ENCODE measurements at places on chromosomes 1 and 21. TPM values are rescaled to one million over a fixed set of nuclear protein-coding genes. Genes with fewer than 3 reads are reported as not detected.

DNA sequence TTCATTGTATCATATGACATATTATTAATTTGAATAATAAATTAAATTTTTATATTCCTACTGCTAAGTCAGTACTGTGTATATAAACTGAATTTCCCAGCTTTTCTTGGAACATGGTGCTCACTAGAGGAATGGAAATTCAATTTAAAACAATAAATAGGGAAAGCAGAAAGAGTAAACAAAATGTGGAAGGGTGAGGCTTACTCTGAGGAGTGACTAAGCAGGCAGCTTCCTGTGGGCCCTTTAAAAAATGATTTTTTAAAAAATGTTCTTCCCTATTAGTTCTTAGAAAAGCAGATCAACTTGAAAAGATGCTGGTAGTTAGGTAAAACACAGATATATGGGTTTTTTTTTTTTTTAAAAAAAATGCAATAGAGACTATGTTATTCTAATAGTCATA, 49.5 kb upstream of the S1PR1 start:
- H3K4me3 ChIP-seq, result no peak overlapping the region
- no peaks in the 10 kb centered on the region for H3K27me3 ChIP-seq
- H3K36me3 ChIP-seq, result no peaks in the 10 kb centered on the region
- H3K4me1 ChIP-seq, result peaks cover 8% of the 10 kb centered on the region

- H3K36me3 ChIP-seq, result no peaks in the 10 kb centered on the region
- DNase-seq, result peak; percentile 67
- no peak overlapping the region for H3K27ac ChIP-seq
- H3K27me3 ChIP-seq, result no peaks in the 10 kb centered on the region
These were observed 37.4 kb downstream of the XCL1 start for GRCh38 chr1:168613691-168614231.

GRCh38 chr1:78918157-78918556, 88.4 kb downstream of the ADGRL4 start:
- DNase-seq, result no peak
- H3K36me3 ChIP-seq, result peaks cover 17% of the 10 kb centered on the region
- no peak overlapping the region for H3K27ac ChIP-seq
- H3K27me3 ChIP-seq, result no peaks in the 10 kb centered on the region
- H3K4me1 ChIP-seq, result no peaks in the 10 kb centered on the region

DNA sequence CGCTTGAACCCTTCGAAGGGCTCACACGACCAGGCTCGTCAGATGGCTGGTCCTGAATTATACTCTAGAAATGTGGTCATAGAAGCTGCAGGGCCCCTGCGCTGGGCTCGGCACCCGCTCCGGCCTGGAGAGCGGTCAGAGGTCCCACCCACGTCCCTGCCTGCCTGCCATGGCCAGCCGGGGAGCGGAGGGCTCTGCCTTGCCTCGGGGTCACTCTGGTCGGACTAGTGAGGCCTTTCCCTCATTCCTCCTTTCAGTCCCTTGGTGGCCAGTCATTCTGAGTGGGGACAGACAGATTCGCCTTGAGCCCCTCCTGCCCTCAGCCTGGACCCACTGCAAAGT, 529 bp upstream of the MARCKSL1 start:
- H3K27me3 ChIP-seq, result no peaks in the 10 kb centered on the region
- H3K36me3 ChIP-seq, result peaks cover 23% of the 10 kb centered on the region
- peak overlapping the region; percentile 86 for H3K4me3 ChIP-seq
- H3K4me1 ChIP-seq, result peaks cover 55% of the 10 kb centered on the region
- H3K27ac ChIP-seq, result peak overlapping the region; percentile 41

DNA sequence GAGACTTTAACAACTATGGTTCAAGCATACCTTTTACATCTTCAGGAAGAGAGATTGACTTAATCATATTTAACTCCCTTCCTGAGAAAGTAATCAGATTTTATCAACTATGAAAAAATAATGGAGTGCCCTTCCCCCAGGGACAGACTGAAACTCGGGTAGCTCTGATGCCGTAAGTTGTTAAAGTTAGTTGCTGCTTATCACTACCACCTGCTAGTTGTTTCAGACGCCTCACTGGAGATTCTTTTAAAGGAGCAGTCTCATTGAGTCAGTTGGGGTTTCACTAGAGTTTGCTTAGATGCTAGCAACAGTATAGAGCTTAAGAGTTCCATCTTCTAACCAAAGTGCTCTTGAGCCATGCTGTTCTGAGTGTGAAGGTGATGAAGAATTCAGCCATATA, 17.0 kb upstream of the TRAF5 start:
- no peaks in the 10 kb centered on the region for H3K27me3 ChIP-seq
- H3K36me3 ChIP-seq, result peaks cover 25% of the 10 kb centered on the region
- H3K4me1 ChIP-seq, result peaks cover 22% of the 10 kb centered on the region
- no peak overlapping the region for H3K4me3 ChIP-seq
- H3K27ac ChIP-seq, result peak overlapping the region; percentile 11
- DNase-seq, result no peak

DNA sequence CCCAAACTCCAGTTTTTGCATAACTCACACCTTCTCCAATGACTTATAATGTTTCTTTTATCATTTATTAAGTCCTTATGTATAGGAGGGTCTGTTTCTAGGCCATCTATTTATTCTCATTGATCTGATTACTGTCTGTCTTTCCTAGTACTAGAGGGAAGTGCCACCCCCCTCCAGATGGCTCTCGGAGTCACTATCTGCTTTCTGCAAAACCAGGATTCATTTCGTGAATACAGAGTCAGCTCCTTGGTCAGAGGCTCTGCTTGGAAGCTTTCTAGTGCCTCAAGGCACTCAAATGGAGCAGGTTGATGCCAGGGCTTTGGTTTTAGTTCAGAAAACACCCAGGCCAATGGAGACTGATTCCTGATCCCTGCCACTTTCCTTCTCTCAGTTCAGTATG, 102.3 kb upstream of the CD34 start:
- no peak overlapping the region for H3K4me3 ChIP-seq
- no peaks in the 10 kb centered on the region for H3K36me3 ChIP-seq
- no peak for DNase-seq
- H3K27ac ChIP-seq, result no peak overlapping the region
- no peaks in the 10 kb centered on the region for H3K27me3 ChIP-seq

DNA sequence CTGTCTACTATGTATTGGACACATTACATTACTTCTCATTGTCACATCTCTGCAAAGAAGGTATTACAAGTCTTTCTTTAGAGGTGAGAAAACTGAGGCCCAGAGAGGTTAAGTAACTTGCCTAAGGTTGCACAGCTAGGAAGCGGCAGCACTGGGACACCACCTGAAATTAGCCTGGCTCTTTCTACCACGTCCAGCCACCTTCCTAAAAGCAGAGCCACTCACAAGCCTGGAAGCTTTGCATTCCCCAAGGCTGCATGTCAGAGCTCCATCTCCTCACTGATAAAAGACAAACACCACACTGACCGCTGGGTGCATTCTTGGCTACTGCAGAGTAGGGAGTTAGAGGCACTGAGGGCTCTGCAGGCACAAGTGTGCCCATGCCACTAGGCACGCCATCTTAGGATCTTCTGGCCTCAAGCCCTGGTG, 2.4 kb downstream of the CD247 start:
- H3K4me3 ChIP-seq, result peak overlapping the region; percentile 54
- DNase-seq, result no peak
- no peak overlapping the region for H3K27ac ChIP-seq
- no peaks in the 10 kb centered on the region for H3K36me3 ChIP-seq

DNA sequence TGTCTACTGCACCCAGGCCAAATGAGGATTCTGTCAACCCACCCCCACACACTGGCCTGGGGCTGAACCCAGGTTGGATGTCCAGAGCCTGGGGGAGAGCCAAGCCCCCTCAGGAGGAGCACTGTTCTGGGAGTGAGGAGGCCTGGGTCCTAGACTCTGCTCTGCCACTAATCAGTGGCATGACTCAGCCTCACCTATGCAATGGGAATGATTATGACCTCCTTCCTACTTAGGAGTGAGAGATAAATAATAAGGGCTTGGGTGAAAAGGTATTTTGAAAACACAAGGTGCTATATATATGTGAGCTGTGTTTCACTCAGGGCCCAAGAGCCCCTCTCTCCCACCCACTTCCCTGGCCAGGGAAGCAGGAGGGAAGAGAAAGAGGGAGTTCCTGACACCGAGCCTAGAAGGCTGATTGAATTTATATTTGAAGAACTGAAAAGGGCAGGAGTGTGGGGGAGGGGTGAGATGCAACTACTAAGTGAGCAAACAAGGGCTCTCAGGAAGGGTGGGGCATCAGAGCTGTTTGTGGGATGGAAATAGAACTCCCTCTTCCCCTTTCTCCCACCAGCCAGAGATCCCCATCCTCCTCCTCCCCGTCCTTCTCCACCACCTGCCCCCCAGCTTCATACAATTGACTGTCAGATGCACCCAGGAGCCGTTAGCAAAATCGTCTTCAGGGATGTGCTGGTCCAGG, 8.2 kb downstream of the IGSF9 start:
- H3K27me3 ChIP-seq, result no peaks in the 10 kb centered on the region
- no peak overlapping the region for H3K4me3 ChIP-seq
- H3K36me3 ChIP-seq, result no peaks in the 10 kb centered on the region
- H3K4me1 ChIP-seq, result peaks cover 11% of the 10 kb centered on the region

GRCh38 chr1:83627045-83627444, 371.9 kb downstream of the TTLL7 start:
- DNase-seq, result no peak
- no peaks in the 10 kb centered on the region for H3K27me3 ChIP-seq

- no peaks in the 10 kb centered on the region for H3K4me1 ChIP-seq
- no peak for DNase-seq
- H3K4me3 ChIP-seq, result no peak overlapping the region
- H3K27ac ChIP-seq, result no peak overlapping the region
These were observed 57.0 kb upstream of the ZNF644 start for GRCh38 chr1:91078859-91079258.

GRCh38 chr1:223500560-223501425, 107.6 kb downstream of the CCDC185 start:
- no peak overlapping the region for H3K27ac ChIP-seq
- H3K27me3 ChIP-seq, result no peaks in the 10 kb centered on the region
- H3K36me3 ChIP-seq, result no peaks in the 10 kb centered on the region
- no peaks in the 10 kb centered on the region for H3K4me1 ChIP-seq
- H3K4me3 ChIP-seq, result no peak overlapping the region

DNA sequence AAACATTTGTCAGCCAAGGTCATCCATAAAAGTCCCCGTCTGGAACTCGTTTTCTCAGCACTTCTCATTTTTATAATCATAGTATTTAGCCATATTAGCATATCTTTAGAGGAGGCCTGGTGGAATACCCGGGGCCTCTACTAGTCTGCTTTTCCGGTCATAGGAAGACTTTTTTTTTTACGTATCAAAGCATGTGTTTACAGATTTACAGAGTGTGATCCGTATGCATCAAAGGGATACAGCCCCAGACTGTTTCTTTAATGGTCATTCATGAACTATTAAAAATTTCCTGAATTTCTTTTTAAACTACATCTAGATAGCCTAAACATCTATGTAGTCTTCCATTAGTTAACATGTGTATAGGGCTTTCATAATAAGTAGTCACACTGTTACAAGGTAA, 23.5 kb upstream of the DEGS1 start:
- H3K27ac ChIP-seq, result no peak overlapping the region
- no peaks in the 10 kb centered on the region for H3K4me1 ChIP-seq
- H3K4me3 ChIP-seq, result no peak overlapping the region
- DNase-seq, result no peak
- H3K27me3 ChIP-seq, result no peaks in the 10 kb centered on the region

GRCh38 chr1:172882385-172882784, 168.4 kb downstream of the TNFSF18 start:
- no peaks in the 10 kb centered on the region for H3K36me3 ChIP-seq
- no peak overlapping the region for H3K4me3 ChIP-seq
- DNase-seq, result no peak
- H3K27ac ChIP-seq, result no peak overlapping the region

DNA sequence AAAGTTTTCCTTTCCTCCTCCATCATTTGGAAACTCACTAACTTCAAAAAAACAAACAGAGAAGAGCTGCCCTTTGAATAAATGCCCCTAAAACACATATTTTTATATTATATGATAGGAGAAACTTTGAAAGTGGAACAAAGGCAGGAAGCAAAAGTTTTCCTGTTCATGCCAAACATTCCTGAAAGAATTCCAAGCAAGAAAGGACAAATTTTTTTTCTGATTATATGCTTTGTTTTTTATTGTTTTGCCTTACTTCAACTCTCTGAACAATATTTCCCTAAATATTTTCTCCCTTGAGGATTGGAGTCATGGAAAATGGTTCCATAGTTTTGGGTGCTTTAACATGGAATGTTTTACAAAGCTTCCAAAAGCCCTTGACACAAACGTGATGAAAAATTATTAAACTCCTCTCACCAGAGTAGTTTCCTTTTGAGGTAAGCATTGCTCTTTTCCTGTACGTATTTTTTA, 638.5 kb upstream of the CAMK1G start:
- H3K4me3 ChIP-seq, result no peak overlapping the region
- no peaks in the 10 kb centered on the region for H3K27me3 ChIP-seq
- DNase-seq, result no peak
- no peaks in the 10 kb centered on the region for H3K36me3 ChIP-seq
- H3K4me1 ChIP-seq, result no peaks in the 10 kb centered on the region

- no peaks in the 10 kb centered on the region for H3K36me3 ChIP-seq
- H3K27me3 ChIP-seq, result no peaks in the 10 kb centered on the region
- DNase-seq, result no peak
- peaks cover 2% of the 10 kb centered on the region for H3K4me1 ChIP-seq
These were observed 13.7 kb downstream of the CD2 start for GRCh38 chr1:116767782-116768382.

GRCh38 chr1:13908128-13908527, 208.1 kb downstream of the PRDM2 start:
- no peaks in the 10 kb centered on the region for H3K27me3 ChIP-seq
- H3K27ac ChIP-seq, result no peak overlapping the region
- H3K4me1 ChIP-seq, result no peaks in the 10 kb centered on the region
- DNase-seq, result no peak
- no peaks in the 10 kb centered on the region for H3K36me3 ChIP-seq

- H3K4me3 ChIP-seq, result no peak overlapping the region
- no peaks in the 10 kb centered on the region for H3K4me1 ChIP-seq
- no peak overlapping the region for H3K27ac ChIP-seq
These were observed 168.2 kb downstream of the DSCAM start for GRCh38 chr21:40678681-40679284.

CFHR4 gene
- polyA plus RNA-seq, result not detected

SLC25A34 gene
- 1.6 TPM for polyA plus RNA-seq

CLDN8 gene
- not detected for polyA plus RNA-seq

NPR1 gene
- polyA plus RNA-seq, result 12.2 TPM

C1orf216 gene
- 5.1 TPM for polyA plus RNA-seq

SELP gene
- 2.3 TPM for polyA plus RNA-seq

HSD3B1 gene
- polyA plus RNA-seq, result not detected

SDHC gene
- polyA plus RNA-seq, result 50.6 TPM

SFN gene
- 0.42 TPM for polyA plus RNA-seq
